ENCODE measurements at places on chromosomes 3 and 15.

DNA sequence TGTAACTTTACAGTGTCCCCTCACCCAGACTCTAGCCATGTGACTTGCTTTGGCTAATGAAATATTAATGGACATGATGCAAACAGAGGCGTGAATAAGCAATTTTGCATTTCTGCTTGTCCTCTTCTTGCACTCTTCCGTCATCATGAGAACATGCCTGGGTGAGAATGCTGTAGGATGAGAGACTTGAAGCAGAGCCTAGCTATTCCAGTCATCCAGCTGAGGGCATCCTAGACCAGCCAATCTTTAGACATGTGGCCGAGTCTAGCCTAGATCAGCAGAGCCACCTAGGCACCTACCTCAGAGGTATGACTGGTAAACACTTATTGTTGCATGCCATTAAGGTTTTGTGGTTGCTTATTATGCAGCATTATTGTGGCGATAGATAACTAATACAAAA is 450.5 kb upstream of the AZI2 start:
- no peak for DNase-seq

GRCh38 chr15:87620393-87620792 is 636.1 kb downstream of the NTRK3 start:
- no peak for DNase-seq

DNA sequence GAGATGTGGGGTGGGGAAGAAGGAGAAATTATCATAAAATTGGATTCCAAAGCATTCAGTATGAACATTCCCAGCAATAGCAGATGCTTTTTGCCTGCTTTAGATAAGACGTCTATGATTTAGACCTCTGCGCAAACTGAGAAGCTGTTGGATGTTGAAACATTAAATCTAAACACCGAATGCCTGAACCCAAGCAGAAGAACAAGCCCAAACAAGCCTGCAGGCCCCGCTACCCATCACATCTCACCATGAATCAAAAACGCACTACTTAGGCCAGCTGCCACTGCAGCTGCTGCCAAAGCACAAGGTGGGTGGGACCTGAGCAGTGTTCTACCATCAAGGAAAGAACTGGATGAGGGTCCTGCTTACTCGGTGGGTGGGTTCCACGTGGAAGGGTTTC is 24.4 kb upstream of the THBS1 start:
- DNase-seq: no peak

DNA sequence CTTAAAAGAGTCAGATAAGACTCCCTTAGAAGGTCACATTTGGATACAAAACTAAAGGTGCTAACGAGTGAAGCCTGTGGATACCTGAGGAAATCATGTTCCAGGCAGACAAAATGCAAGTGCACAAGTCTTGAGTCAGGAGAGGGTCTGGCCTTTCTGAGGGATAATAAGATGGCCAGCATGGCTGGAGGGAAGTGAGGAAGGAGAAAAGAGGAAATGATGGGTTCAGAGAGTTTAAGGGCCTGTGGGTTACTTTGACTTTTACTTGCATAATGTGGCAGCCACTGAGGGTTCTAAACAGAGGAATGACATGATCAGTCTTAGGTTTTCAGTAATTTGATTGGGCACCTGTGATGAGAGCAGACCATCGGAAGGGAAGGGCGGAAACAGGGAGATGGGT is 3.5 kb upstream of the ROPN1B start:
- DNase-seq: no peak

GRCh38 chr15:62953021-62953420 is 89.5 kb upstream of the TPM1 start:
- no peak for DNase-seq

GRCh38 chr3:16430717-16431630 is 82.5 kb downstream of the RFTN1 start:
- no peak for DNase-seq

DNA sequence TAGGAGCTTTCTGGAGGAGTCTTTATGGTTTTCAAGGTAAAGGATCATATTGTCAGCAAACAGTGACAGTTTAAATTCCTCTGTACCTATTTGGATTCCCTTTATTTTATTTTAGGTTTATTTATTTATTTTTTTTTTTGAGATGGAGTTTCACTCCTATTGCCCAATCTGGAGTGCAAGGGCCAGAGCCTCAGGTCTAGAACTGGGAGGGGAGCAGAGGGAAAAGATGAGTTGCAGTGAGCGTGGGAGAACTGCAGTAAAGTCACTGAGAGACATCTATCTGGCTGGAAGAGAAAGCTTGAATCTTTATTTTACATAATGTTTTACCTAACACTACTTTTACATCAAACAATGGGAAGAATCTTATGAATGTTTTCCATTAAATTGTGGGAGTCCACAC is 49.5 kb upstream of the GK5 start:
- DNase-seq: no peak

DNA sequence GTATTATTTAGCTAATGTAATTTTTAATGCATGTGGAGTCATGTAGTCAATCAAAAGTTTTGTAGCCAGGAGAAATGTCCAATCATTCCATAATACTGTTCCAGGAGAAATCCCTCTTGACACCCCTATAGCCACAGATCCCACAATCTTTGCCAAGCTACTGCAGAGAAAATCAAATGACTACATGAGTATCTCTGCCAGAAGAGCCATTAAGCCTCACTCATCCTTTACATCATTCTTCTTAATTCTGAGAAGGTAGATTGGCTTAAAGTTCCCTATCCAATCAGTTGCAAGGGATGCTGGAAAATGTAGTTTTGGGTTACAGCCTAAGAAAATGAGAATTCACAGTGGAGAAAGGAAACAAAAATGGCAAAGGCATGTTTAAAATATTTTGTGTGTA is 502.1 kb downstream of the ZBBX start:
- DNase-seq: no peak

- DNase-seq: no peak
These were observed at the start of gene CCDC71 for GRCh38 chr3:49165771-49166751. Gene CCDC71, minus strand, starts transcription at chr3:49166331. Its CDS starts 2,123 bp downstream, at chr3:49164208.

DNA sequence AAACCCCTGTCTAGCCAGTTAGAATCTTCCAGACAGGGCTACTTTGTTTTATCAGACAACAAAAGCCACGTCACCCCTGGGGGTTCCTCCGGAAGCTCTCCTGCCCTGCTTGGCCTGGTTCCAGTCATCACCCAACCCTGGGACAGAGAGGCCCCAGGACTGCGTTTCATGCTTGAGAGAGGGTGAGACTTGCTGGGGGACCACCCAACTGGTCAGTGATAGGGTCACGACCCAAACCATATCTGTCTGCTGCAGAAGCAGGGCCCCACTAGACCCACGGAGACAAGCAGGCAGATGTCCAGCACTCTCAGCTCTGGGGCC is 1.2 kb downstream of the NT5DC2 start:
- no peak for DNase-seq

- no peak for DNase-seq
These were observed 908 bp downstream of the CCNB2 start for GRCh38 chr15:59105854-59106253.

DNA sequence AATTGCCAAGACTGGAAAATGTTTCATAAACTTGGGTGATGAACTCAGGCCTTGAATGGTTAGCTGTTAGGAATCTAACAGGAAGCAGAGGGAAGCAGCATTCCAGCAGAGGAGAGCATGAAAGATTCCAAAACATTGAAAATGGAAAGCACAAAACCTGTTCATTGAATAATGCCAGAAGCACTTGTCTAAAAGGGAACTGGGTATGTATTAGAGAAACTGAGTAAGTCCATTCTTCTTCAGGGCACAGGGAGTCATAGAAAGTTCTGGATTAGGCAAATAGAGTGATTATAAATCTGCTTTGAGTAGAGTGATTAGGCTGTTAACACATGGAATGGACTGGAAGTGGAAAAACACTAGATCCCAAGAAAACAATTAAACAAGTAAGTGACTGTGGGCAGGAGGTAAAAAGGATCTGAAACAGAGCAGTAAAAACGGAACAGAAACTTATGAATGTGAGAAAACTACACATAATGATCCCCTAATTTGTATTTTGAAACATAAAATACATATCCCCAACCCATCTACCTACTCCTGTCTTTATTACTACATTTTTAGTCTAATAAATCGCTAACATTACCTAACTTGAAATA is 343.4 kb downstream of the TBC1D5 start:
- DNase-seq: no peak

DNA sequence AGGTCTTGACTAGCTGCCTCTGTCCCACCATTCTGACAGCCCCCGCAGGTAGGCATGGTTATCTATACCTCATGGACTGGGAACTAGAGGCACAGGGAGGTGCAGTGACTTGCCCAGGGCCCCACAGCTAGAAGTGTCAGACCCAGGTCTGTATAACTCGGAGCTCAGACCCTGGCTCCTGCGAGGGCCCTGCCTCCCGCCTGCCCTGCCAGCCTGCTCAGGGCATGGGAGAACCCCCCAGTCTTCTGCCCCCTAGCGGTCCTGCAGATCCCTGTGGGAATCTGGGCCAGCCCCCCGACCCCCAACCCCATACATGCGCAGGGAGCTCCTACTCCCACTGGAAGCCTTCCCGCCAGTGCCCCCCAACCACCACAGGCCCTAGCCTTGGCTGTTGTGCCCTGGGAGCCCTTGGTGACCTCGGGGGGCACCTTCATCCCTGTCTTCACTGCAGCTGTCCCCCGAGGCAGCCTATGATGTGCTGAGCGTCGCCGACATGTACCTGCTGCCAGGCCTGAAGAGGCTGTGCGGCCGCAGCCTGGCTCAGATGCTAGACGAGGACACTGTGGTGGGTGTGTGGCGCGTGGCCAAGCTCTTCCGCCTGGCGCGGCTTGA is 6.9 kb downstream of the ABTB1 start:
- DNase-seq: no peak

DNA sequence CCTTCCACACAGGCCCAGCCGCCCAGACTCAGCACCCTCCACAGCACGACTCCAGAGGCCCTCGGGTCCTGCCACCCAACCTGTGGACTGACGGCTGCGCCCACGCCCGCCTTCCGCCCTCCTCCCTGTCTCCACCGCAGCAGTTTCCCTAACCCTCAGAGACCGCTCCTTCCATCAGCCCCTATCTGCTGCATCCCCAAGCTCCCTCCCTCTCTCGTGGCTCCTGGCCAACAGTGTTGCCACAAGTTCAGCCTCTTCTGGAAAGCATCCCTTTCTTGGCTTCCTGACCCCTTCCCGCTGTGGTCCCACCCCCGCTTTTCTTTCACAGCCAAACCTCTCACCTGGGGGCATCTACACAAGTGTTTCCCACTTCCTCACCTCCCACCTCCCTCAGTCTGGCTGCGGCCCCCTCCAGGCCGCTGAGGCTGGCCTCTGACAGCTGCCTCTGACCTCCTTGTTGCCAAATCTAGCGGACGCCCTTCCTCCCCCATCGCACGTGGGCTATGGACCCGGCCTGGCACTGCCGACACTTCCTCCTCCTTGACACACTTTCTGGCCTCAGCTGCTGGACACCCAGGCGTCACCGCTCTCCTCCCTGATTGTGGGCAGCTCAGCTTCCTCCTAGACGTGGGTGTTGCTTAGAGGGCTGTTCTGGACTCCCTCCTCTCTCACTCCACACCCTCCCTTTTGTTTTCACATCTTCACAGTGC is 168.8 kb upstream of the TLE3 start:
- DNase-seq: no peak

DNA sequence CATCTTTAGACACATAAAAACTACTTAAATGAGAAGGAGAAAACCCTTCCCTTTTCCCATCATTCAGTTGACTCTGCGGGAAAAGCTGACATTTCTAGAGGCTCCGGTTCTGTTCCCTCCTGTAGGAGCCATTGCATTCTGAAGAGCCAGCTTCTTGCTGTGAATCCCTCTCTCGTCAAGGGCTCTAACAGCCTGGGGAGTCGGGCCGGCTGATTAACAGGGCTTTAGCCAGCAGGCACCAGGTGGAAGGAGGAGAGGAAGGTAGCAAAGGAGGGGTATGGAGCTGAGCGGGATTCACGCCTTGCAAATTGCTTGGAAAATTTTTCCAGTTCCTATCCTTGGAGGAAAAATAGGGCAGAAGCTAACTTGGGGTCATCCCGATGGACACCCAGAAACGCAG is 108.3 kb upstream of the UBE2E1 start:
- DNase-seq: no peak

DNA sequence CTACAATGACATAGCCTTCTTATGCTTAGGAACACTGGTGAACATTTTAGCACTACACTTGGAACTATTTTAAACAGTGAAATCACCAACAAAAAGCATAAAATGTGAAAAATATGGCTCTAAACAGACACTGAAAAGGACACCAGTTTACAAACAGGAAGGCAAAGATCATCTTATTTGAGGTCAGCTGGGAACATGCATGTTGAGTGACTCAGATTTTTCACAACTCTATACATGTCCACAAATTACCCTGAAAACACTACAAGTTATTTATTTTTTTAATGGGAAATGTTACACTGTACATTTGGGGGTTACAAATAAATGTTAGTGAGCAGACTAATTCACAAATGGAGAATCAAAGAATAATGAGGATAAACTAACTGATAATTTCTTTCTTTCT is 12.5 kb upstream of the GK5 start:
- no peak for DNase-seq

DNA sequence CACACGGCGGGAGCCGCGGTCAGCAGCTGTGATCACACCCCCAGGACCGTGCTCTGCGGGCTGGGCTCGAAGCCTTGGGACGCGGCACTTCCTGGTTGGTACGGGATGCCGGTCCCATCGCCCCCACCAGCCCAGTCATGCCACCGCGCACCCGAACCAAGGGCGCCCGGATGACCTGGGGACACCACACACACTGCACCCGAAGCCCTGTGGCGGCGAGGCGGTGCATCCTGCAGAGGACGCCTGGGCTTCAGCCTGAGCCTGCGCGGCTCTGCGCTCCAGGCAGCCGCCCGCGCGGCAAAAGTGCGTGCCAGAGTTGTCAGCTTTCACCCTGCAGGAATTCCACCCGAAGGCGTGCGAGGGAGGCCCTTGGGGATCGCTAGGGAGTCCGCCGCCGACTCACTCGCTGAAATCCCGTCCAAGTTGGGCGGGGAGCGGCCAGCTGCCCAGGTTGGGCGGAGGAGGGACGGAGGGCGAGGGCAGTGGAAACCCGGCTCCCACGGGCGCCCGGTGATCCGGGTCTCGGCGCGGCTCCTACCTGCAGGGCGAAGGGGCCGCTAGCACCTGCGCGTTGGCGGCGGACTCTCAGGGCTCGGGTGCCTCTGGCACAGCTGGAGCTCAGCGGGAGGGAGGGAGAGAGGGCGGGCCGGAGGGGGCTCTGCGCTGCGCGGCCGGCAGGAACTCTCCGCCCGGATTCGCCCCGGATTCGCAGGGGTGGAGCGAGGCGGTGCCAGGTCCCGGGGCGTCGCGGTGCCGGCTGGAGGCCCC is at the start of gene PLD1:
TSS of gene PLD1 (minus strand) at position 623 of the 768 bp plus-strand sequence. CDS start 72,432 bp downstream, outside the sequence.
- DNase-seq: no peak

DNA sequence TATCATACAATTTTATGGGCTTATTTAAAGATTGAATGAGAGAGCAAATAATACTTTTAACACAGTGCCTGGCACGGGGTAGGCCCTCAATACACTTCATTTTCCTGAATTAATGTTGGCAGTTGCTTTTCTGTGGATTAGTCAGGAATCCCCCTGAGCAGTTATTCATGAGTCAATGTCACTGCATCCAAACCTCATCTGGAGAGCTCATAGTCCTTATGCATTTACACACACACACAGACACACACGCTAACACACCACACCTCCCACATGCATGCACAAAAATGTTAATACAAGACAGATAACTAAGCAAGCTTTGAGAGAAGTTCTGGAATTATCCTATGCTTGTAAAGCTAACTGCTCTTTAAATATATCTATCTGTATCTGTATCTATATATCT is 34.0 kb upstream of the TNFAIP8L3 start:
- DNase-seq: no peak

- no peak for DNase-seq
These were observed 88.0 kb downstream of the AAGAB start for GRCh38 chr15:67166280-67167009.
